Activated naive CD4-positive, alpha-beta T cell treated with Interleukin-2 at 50 U/mL for 16 hours (primary cell): ENCODE measurements at places on chromosomes 2 and 18.

DNA sequence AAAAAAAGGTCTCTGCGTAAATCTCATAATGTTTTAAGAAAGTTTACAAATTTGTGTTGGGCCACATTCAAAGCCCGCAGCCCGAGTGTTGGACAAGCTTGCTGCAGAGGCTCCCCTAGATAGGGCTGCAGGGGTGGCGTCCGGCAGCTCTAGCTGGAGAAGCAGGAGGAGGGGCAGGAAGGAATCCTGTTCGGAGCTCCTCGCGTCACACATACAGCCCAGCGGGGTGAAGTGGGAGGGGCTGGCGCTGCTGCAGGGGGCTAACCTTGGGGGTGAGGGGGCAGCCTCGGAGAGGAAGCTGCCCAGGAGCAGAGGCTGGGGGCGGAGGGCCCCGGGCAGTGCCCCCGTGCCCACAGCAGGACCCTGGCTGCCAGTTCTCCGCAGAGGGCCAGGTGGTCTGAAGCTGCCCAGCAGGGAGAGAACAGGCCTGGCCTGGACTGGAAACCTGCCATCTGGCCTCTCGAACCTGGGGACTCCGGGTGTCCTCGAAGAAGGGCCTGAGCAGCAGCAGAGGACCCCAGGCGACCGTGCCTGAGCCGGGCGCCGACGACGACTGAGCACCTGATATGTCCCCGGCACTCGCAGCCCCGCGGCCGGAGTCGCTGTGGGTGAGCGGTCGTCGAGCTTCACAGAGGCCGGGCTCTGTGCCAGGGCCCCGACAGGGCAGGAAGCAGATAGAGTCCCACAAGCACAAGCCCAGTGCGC lies 2.6 kb upstream of the GPR35 start:
- no peak for DNase-seq

GRCh38 chr2:881204-881918 lies 69.3 kb upstream of the SNTG2 start:
- DNase-seq, result no peak

DNA sequence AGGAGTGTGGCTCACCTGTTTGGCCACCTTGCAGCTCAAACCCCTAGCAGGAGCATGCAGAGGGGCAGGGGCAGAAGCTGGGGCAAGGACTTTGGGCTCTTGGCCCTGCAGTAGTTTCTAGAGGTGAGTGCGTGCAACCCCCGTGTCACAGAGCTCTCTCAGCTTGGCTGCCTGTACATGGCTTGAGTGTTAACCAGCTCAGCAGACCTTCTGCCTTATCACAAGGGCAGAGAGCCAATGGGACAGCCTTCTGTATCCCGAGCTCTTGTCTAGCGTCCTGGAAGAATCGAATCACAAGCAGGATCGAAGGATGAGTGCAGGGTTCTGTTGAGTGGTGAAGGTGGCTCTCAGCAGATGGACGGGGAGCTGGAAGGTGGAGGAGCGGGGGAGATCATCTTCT lies 120.3 kb upstream of the TMEM18 start:
- DNase-seq, result no peak

DNA sequence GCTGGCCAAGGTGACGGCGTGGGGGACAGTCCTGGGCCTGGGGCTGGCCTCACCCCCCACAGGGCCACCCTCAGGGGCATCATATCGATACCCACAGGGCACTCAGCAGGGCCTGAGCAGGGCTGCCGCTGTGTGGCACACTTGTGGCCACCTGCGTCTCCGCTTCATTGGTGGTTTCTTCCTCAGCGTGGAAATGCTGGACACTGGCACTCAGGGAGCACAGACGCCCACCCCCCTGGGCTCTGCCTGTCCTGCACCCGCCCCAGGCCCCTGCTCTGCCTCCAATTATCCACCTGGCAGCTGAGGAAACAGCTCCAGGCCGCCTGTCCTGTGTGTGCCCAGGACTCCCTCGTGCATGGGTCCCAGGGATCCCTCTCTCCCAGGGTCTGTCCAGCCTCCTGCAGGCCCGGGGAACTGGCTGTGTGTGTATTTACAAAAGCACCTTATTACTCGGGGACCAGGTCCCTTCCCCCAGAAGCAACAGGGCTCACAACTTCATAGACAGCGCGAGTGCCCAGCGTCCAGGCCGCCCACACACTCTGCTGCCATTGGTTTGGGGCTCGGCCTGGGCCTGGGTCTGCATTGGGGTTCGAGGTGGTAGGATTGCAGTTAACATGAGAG lies 13.1 kb downstream of the CROCC2 start:
- DNase-seq, result no peak

DNA sequence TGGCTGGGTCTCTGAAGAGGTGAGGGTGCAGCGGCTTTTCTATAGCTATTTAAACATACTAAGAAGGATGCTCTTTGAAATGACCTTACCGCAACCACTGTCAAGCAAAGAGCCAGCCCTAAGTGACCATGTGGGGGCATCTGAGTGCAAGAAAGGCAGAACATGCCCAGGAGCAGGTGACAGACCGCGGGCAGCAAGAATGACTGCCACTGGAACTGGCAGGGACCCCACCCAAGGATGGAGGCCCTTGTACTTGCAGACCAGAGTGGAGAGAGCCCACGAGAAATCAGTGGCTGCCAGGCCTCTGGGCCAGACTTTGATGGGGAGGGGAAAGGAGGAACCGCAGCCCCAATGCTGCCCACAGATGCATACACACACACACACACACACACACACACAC lies 33.1 kb downstream of the DNMT3A start:
- DNase-seq, result no peak

- DNase-seq, result no peak
Measured at GRCh38 chr2:57698935-57699449, 347.6 kb upstream of the VRK2 start.

DNA sequence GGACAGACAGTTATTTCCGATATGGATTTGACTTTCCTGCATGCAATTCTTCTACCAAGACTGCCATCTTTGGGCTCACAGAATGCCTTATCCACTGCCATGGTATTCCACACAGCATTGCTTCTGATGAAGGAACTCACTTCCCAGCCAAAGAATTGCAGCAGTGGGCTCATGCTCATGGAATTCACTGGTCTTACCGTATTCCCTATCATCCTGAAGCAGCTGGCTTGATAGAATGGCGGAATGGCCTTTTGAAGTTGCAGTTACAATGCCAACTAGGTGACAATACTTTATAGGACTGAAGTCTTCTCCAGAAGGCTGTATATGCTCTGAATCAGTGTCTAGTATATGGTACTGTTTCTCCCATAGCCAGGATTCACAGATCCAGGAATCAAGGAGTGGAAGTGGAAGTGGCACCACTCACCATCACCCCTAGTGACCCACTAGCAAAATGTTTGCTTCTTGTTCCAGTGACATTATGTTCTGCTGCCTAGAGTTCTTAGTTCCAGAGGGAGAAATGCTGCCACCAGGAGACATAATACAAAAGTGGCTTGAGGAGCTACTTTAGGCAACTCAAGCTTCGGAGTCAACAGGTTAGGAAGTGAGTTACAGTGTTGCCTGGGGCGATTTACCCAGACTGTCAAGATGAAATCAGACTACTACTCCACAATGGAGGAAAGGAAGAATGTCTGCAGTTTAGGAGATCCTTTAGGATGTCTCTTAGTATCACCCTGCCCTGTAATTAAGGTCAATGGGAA lies 23.8 kb upstream of the SMAD4 start:
- no peak for DNase-seq

GRCh38 chr18:51390702-51391101 lies 193.2 kb upstream of the MEX3C start:
- no peak for DNase-seq

GRCh38 chr2:86049529-86049928 lies 56.2 kb downstream of the POLR1A start:
- DNase-seq, result no peak

DNA sequence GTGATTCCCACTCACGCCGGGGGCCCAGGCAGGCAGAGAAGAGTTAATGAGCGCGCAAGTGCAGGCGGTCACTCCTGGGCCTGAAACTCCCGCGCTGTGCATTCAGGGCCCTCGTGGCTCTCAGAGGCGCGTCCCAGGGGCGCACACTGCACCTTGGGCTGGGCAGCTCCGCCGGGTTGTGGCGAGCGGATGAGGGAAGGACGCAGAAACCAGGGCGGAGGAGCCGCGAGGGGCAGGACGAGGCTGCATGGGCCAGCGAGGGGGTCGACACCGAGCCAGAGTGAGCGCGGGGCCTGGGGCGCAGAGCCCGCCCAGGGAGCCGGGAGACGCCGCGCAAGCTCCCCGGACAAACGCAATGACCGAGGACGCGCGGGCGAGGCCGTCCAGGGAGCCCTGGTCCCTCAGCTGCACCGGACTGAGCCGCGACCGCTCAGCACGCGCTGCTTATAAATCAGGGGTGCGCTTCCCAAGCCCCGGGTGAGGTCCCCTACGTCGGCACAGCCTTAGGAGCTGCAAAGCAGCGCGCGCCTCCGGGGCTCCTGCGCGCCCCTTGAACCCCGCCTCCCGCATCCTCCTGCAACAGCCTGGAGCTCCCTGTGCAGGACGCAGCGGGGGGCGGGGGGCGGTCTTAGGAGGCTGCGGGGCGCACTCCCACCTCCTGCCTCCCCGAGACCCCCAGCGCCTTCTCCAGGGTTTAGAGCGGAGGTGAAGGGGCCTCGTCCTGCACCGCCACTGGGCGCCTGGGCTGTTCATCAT lies 180.2 kb upstream of the ALKAL2 start:
- no peak for DNase-seq
